Hypothalamus (tissue), 51 donors: ENCODE measurements at places on chromosomes 4 and X.

DNA sequence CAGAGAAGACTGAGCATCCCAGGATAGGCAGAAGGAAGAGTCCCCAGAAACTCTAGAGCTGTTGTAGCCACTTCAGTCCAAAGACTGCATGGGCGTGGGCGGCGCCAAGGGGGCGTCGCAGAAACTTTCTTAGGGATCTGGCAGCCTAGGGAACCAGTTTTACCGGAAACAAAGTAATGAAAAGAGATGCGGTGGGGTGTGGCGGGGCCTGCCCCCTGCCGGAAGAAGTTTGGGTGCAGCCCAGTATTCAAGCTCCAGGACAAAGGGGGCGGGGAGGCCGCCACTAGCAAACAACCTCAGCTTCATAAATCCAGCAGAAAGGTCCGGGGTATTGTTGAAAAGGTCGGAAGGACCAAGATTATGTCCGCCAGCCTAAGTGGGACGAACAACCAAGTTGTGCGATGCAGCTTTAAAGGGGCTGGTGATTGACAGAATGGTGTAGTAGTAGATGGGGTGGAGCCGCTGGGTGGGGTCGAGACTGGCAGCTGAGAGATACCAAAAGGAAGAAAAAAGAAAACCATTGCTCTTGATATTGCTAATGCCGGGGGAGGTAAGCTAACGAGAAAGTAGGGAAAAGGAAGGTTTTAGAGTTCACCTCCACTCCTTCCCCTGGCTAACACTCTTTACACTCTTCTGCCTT, 190.5 kb downstream of the RRAGB start:
- peak; percentile 3 for DNase-seq

- no peak for DNase-seq
These were observed 147.1 kb downstream of the NAA11 start for GRCh38 chr4:79178760-79179159.

DNA sequence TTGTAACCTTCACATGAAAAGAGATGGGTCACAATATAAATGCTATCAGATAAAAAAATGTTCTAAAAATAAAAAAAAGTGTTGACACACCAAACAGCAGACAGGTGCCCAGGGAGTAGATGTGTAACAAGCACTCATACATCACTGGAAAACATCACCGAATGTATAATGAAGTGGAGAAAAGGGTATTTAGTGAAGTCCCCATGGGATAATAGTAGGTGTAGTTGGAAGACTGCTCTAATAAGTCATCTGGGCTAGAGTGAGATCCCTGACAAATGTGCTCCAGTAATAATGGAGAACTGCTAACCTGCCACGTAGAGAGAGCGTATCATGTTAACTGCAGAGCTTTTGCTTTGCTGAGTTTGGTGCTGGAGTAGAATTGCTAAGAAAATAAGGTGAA, 152.0 kb downstream of the GRIA2 start:
- no peak for DNase-seq

- DNase-seq, result no peak
These were observed 72.5 kb downstream of the ANXA3 start for GRCh38 chr4:78624048-78624447.

GRCh38 chrX:17596061-17596460, 141.2 kb upstream of the SCML1 start:
- no peak for DNase-seq

DNA sequence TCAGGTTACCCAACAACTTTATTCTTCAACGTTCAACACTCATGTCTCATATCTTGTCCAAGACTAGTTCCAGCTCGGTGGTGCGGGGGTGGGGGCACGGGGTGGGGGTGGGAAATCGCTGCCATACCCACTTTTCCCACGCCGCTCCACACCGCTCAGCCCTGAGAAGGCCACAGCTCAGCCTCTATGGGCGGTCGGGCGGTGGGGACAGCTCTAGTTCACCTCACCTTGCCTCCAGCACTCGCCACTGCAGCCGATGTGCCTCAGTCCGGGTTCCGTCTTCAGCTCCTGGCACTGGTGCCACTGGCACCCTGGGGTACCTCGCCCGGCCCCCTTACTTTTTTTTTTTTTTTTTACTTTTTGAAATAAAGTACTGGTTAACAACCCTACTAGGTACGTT, 522.2 kb downstream of the PCDH19 start:
- DNase-seq, result no peak

DNA sequence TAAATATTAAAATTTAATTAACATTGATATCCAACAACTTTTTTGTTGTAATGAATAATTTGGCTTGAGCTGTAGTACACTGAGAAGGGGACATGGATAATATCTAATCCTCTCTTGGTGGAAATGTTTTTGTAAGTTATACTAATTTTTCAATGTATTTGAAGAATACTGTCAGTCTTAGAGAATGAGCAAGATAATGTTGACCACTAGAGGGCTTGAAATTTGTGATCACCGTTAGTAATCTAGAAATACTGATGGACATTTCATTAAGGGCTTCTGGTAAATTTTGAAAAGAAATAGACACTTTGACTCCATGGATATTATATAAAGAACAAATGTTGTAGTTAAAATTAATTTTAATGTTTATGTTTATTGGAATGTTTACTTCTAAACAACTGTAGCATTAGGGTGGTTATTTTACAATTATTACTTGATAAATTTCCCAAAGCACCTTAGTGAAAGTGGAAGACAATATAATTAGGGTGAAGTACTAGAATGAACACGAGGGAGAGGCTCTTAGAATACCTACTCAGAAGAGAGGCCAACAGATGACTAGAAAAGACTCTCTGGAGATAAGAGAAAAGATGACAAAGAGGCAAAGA, 20.0 kb upstream of the CAMK2D start:
- no peak for DNase-seq

DNA sequence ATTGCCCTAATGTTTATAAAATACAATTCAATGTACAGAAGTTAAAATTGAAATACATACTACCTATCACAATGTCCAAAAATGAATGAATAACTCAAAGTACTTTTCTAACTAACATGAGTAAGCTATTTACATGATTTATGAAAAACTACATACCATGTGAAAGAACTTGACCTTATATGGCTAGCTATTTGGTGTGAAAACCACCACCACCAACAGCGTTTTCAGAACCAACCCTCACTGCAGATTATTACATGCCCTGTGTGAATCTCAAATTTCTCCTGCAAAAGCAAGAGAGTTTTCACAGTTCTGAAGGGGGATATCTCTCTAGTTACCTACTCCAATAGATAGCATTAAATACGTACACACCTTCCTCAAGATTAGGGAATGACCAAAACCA, 198.5 kb downstream of the SPATA18 start:
- DNase-seq, result no peak

- DNase-seq, result no peak
These were observed 5.9 kb downstream of the CDK16 start for GRCh38 chrX:47224266-47224895.

DNA sequence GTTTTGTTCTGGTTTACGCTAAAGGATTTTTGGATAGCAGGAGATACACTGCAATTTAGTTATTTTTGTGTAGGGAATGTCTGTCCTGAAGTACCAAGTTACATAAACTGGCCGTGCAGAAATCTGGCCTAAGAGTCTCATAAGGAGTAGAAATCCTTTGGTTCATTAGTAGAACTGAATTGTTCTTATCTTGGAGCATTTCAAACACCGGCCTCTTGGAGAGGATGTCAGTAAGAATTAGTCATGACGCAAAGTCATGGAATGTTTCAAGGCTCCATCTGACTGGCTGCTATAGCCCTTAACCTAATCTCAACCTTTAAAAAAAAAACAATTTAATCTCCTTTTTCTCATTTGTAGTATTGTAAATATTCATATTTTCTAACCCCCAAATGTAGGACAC, 15.2 kb downstream of the PDLIM3 start:
- DNase-seq, result no peak

DNA sequence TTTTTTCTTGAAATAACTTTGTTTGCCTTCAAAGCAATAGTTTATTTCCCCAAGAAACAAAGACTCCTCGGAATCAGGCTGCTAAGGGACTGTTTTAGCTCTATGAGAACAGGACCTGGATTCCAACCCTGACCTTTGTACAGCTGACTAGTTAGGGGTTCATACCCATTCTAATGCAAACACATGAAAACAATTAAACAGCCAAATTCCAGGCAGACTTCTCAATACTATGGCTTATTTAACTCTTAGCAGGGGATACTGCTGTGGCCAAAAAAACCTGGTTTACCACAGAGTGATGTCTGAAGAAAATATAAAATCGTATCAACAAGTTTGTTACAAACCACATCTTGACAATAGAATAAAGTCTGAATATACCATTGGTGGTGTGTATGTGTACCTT, 129.6 kb upstream of the INTU start:
- DNase-seq, result no peak
